ENCODE measurements at places on chromosomes 5 and 9.

- DNase-seq: no peak
Observed at GRCh38 chr5:143683459-143683858, 128.5 kb upstream of the HMHB1 start.

GRCh38 chr5:79829260-79829659, 139.6 kb downstream of the CMYA5 start:
- no peak for DNase-seq

DNA sequence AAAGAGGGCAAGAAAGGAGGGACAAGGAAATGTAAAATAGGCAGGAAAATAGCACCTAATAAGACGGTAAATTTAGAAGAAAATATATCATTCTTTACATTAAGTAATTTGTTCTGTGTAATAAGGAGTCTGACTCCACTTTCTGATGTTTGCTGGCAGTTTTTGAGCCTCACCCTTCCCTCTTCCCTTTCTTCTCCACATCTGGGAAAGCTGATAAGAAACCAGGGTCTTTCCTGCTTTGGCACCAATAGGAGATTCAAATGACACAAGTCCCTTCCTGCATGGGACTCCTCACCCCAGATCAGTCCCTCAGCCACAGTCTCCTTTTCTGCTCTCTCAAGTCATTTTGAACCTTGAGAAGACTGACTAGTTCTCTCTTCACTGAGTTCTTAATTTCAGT, 31.2 kb upstream of the LECT2 start:
- DNase-seq: no peak

GRCh38 chr5:57447658-57448057, 35.0 kb downstream of the ACTBL2 start:
- DNase-seq: no peak

- no peak for DNase-seq
Observed at GRCh38 chr9:93292664-93293328, 108.9 kb downstream of the WNK2 start.

All from CD4-positive, alpha-beta T cell treated with Interleukin-4 for 1 hour (primary cell).